PC-9 (cell line): ENCODE measurements at places on chromosomes 1 and 21. TPM values are rescaled to one million over a fixed set of nuclear protein-coding genes. Genes with fewer than 3 reads are reported as not detected.

The GBP4 gene
- 0.83 and 1.3 TPM in 2 replicates for total RNA-seq

GRCh38 chr1:223231581-223231980 lies 88.5 kb upstream of the TLR5 start:
- H3K27ac ChIP-seq, result no peak overlapping the region
- H3K27me3 ChIP-seq, result no peaks in the 10 kb centered on the region
- DNase-seq, result no peak
- no peak overlapping the region for H3K4me3 ChIP-seq

- DNase-seq, result no peak
- H3K27ac ChIP-seq, result no peak overlapping the region
- H3K36me3 ChIP-seq, result no peaks in the 10 kb centered on the region
- no peak overlapping the region for H3K4me3 ChIP-seq
- no peaks in the 10 kb centered on the region for H3K27me3 ChIP-seq
These were observed 67.3 kb downstream of the LRRN2 start for GRCh38 chr1:204618148-204618760.

- H3K27ac ChIP-seq, result no peak overlapping the region
- no peaks in the 10 kb centered on the region for H3K36me3 ChIP-seq
- DNase-seq, result no peak
These were observed 17.1 kb downstream of the SLAMF7 start for GRCh38 chr1:160755911-160756848.
